ENCODE measurements at places on chromosomes 16 and 17.
A peak's percentile ranks its signal among the peaks of the same experiment; 100 is the strongest.

- DNase-seq, result peak; percentile 88
These were observed 3.4 kb upstream of the ZNF385C start for GRCh38 chr17:42101513-42102292.

DNA sequence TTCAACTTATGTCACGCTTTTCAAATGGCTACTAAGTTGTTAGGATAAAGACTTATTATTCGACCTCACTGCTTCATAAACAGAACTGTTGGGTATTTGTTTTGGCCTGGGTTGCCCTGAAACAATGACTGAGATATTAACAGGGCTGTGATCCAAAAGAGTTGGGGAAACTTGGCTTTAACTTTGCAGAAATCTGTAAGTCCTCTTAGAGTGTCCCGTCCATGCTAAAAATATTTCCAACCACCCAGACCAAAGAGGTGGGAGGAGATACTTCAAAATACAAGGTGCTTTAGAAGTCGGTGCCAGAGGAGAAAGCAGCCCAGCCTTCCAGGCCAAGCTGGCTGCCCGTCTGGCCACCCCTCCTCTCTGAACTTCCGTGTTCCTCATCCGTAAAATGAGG lies 16.1 kb upstream of the SPATA32 start:
- DNase-seq, result no peak

GRCh38 chr17:78785663-78786057 lies 3.6 kb upstream of the CYTH1 start:
- peak; percentile 45 for DNase-seq

DNA sequence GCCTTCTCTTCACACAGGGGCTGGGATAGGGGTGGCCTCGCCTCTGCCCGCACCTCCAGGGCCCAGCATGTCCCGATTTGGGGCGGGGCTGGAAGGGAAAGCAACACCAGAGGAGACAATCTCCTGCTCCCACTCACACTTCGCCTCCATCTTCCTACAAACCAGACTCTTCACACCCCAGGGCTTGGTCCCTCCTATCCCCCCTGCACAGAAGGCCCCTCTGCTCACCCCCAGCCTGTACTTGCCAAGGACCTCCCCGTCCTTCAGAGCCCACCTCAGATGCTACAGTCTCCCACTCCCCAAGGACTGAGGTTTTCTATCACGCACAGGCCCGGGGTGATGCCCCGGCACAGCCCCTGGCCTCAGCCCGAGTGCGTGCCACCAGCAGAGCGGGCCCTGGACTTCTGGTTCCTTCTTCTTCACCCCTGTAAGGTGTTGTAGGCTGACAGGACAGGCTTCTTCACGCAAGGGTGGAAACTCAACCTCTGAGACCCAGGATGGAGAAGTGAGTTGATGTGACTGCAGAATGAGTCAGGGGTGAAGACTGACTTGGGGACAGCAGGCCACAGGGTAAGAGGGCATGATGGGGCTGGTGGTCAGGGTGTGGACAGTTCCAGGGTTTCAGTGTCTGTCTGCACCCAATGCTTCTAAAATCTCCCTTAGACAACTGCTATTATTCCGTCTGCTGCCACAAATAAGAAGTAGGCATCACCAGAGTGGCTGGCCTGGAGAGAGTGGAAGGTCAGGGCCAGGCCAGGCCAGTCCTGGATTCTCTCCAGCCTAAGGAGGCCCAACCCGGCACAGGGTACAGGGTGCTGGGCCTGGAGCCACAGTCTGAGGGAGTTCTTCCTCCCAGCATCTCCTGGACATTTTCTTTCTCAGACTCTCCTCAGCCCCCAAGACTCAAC lies 2.5 kb downstream of the ITGAE start:
- no peak for DNase-seq

GRCh38 chr16:65781363-65781762 lies 585.1 kb upstream of the CDH5 start:
- no peak for DNase-seq

DNA sequence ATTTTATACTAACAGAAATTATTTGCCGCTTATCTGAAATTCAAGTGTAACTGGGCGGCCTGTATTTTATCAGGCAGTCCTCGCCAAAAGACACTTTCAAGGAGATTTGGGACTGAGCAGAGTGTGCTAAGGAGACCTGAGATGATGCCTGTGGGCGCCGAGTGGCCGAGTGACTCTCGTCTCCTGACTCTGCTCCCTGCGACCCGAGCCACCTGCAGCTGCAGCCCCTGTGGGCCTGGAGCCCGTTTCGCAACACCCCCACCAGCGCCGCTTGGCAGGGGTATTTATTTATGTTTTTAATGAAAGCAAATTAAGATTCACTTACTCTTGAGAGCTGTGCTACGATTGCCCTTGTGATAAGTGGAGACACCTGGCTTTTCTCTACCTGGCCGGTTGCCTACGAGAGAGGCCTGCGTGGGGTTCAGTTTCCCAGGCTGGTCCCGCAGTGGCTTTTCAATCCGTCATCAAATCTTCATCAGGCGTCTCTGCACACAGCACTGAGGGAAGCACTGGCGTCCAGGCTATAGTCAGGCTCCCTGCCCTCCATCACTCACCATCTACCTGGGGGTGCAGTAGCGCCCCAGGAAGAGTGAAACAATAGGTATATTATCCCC lies 124.0 kb downstream of the SEC14L1 start:
- no peak for DNase-seq

- no peak for DNase-seq
These were observed 43.6 kb downstream of the SMG6 start for GRCh38 chr17:2259769-2260536.

DNA sequence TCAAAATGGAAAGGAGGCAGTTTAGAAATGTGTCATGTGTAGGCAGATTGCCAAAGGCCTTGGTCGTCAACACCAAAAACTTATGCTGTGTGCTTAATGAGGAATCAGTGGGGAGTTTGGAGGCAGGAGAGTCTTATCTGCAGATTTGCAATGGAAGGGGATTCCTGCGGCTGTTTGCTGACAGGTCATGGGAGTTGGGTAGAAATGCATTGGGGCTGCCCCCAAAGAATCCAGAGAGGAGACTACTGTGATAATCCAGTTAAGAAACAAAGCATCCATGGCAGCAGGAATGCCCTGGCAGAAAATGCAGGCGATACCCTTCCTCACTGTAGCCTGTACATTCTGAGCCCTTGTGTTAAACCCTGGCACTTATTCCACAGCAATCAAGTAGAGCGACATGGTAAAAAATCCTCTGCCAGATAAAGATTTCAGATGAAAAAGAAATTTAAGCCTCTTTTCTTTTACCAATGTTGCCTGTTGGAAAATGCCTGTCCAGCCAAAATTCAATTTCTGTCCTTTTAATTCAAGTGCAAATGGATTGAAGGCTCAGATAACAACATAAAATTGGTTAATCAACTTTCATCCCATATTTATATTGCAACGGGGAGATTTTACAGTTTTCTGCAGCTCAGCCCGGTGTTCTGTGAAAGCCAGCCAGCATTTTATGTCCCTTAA lies 491.0 kb upstream of the CDH5 start:
- no peak for DNase-seq

GRCh38 chr16:50368410-50369132 lies at the start of gene BRD7:
TSS of gene BRD7 (minus strand) at chr16:50368988. CDS start at chr16:50368774, 214 bp downstream.
- DNase-seq, result peak; percentile 70

DNA sequence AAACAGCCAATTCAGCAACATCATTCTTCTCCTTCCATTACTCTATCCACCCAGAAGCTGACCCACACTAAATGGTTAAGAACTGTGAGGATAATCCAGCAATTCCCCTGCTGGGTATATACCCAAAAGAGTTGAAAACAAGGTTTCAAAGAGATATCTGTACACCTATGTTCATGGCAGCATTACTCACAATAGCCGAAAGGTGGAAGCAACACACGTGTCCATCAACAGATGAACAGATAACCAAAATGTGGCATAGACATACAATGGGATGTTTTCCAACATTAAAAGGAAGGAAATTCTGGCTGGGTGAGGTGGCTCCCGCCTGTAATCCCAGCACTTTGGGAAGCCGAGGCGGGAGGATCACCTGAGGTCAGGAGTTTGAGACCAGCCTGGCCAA lies 19.9 kb downstream of the MIS12 start:
- DNase-seq, result no peak

- DNase-seq, result no peak
These were observed 1.5 kb downstream of the RSKR start for GRCh38 chr17:28612531-28612930.

GRCh38 chr16:17457997-17458396 lies 12.8 kb downstream of the XYLT1 start:
- no peak for DNase-seq

- DNase-seq, result peak; percentile 53
These were observed 726 bp upstream of the SLC13A5 start for GRCh38 chr17:6713918-6714271.

- DNase-seq, result no peak
These were observed 8.2 kb downstream of the NTHL1 start for GRCh38 chr16:2039274-2040031.

DNA sequence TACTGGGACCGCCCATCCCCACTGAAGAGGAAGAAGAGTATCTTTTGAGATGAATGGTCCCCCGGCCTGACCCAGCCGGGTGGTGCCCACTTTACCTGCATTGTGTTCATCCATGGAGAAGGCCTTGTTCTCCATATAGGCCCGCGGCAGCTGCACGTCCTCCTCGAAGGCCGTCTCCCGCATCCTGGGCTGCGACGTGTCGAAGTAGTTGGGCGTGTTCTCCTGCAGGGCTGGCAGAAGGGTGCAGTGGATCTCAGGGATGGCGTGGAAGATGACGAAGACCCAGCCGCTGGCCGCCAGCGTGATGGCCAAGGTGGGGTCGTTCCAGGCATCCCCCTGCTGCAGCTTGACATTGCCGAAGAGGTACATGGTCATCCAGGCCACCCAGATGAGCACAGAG lies 12.9 kb downstream of the GPRC5B start:
- no peak for DNase-seq

GRCh38 chr16:74230126-74230525 lies 66.5 kb upstream of the PSMD7 start:
- no peak for DNase-seq

DNA sequence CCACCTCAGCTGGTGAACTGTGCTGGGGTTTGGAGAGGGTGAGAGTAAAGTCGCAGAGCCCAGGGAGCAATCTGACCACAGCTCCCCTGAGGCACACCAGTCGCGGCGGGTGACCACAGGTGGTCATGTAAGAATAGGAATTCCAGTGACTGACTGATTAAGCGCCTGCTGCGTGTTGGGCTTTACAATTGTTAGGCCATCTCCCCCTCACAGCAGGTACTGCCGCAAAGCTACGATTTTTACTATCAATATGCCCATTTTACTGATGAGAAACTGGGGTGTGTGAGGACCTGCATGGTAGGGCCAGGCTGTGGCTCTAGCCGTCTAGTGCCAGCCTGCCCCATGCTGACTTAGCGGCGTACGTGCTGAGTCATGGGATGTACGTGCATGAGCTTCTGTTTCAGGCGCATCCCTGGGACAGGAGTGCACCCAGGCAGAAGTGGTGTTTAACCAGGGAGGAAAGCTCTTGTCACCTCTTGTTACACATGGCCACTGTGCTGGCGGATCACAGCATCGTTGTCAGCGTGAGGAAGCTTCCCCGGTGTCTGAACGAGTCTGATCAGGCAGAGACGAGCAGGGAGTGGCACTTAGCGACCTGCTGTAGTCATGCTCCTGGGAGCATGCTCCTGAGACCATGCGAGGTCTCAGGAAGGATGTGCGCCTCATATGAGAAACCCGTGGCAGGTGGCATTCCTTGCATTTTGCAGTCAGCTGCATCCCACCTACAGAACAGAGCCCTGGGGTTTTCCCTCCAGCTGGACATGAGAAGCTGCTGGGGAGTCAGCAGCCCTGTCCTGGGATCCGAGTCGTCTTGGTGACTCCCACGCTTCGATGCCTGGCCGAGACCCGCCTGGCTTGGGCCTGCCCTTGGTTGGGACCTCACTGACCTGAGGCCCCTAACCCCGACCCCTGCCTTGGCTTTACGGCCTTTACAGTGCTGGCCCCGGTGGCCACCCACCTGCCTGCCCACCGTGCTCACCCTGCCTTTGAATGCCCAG lies 163.7 kb upstream of the CHMP6 start:
- DNase-seq, result peak; percentile 64

DNA sequence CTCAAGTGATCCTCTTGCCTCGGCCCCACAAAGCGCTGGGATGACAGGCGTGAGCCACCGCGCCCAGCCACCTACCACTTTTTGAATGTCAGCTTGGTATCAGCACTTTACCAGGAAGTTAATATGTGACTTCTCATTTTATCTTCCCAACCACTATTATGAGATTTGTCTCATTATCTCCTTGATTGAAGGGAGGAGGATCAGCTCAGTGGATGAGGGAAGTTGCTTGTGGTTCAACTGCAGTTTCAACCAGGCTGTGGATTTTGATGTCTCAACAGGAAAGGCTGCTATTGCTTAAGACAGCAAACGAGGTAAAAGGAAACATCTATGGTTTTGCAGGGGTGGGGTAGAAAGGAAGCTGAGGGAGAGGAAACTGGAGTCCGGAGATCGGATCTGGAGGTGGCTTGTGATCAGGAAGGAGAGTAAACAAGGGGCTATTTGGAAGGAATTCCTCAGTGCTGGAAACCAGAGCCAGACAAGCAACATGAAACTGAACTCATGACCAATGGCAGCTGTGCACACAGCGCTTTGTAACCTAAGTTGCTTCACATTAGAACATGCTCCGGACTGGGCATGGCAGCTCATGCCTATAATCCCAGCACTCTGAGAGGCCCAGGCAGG lies 180.5 kb downstream of the VPS53 start:
- no peak for DNase-seq

- peak; percentile 94 for DNase-seq
These were observed 852 bp upstream of the HELZ start for GRCh38 chr17:67245694-67246402.

DNA sequence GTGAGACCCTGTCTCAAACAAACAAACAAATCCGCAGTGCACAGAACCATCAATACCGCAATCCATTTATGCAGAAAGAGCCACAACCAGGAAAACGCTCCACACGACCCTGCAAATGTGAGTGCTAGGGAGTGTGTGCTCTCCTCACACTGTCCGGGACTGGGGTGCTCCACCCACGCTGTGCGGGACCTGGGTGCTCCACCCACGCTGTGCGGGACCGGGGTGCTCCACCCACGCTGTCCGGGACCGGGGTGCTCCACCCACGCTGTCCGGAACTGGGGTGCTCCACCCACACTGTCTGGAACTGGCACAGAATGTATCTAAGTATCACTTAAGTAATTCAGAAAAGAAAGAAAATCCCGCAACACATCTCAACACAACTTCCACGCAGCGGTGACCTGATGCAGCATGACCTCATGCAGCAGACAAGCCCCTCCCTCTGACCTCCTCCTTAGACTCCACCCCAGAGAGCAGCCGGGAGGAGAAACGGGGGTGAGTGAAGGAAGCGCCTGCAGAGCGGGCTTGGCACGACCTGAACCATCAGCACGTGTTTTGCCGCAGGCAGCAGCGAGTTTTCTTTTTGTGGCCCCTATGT lies 38.5 kb downstream of the ZNF276 start:
- peak; percentile 22 for DNase-seq

- peak; percentile 72 for DNase-seq
These were observed 3.0 kb upstream of the CHD3 start for GRCh38 chr17:7885367-7886226.

Data from GM23338 (cell line).